Right lung (tissue), 10 donors: ENCODE measurements at places on chromosomes 5 and 9.

DNA sequence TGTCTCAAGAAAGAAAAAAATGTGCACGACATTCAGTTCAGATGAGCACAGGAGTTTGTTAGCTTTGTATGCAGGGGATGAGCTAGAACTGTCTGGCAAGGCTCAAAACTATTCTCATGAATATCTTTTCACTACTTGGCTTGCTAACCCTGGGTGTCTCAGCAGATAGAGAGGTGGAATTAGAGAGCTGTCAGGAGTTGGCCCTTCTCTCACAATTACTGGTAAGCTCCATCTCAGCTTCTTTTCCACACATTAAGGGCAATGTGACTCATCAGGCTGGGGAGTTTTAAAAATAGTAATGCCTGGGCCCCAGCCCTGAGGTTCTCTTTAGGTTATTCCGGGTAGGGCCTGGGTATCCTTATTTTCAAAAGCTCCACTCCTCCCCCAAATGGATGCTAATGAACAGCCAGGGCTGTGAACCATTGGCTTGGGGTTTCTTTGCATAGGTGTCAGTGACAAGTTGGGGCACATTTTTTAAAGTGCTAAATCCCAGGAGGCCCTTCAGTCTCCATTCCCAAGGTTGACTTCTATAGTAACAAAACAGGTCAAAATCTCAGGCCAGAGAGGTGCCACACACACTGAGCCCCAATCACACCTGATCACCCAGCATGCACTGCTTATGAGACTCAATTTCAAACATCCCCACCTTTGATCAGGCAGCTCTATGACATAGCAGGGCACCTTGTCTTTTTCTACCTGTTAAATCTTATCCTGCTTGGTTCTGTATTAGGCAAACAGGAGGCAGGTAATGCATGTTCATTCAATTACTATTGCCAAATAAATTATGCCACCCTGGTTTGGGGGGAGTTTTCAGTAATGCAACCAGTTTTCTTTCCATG lies 239.7 kb upstream of the DAP start:
- no peak for DNase-seq

DNA sequence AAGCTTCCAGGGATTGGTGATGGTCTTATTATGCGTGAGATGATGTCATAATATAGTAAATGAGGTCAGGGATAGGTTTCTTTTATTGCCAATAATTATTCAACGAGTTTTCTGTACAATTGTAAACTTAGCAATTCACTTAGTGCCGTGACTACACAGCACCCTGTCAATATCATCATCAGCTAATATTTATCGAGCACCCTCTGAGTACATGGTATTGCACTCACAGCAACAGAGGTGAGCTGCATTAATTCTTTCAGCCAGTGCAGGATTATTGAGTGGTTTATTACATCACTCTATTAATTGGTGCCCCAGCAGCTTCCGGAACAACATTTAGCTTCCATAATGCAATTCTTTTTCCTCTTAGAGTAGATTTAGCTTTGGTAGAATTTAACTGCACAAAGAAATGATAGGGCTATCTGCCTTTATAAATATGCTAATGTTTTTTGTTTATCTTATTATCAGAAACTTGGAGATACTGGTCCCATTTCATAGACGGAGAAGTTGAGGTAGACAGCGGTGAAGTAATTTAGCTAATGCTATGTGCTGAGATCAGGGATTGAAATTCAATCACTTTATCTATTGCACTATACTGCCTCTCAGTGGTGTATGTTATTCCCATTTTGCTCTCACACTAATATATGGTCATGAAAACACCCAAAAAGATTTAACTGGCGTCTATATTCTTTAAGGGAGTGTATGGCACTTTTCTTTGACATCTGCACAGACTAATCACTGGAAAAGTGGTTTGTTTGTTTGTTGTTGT lies 726.1 kb upstream of the WWC1 start:
- no peak for DNase-seq

DNA sequence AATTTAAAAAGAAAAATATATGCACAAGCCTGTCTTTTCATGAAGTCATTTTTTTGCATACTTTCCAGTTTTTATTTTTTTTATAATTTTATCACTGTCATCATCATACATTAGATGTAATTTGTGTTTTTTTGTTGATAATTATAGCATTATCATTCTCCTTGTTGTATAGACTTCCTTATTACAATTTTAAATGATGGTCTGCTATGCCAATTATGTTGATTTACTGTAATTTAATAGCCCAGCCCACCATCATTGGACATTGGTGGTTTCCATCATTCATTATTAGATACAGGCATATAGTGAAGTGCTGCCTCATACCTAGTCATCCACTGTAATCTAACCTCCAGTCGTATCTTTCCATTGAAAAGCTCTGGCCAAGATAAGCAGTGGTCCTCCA lies 3.8 kb upstream of the TJP2 start:
- no peak for DNase-seq

GRCh38 chr9:127785933-127786772 lies at the start of gene CDK9:
Gene CDK9, plus strand, starts transcription at chr9:127786034. Its CDS starts 115 bp downstream, at chr9:127786149.
- DNase-seq, result peak; percentile 84

- no peak for DNase-seq
Observed at GRCh38 chr5:14234204-14234603, 91.1 kb downstream of the TRIO start.

DNA sequence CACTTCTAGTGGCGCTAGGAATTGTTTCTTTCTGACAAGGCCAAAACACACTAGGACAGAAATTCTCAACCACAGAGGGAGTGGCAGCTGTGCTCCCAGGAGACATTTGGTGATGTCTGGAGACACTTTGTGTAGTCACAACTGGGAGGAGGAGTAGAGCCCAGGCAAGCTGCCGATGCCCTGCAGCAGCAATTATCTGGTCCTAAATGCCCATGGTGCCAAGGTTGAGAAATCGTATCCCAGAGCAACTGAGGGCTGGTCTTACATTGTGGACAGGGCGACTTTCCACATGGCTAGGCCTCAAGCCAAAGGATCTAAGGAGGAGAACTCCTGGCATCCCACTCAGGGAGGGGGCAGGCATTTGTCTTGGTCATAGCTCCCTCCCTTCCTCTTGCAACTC lies 259.9 kb downstream of the GADD45G start:
- no peak for DNase-seq

GRCh38 chr5:180590543-180591310 lies 572 bp downstream of the SCGB3A1 start:
- no peak for DNase-seq
